ENCODE measurements at places on chromosomes 3 and 15. TPM values are rescaled to one million over a fixed set of nuclear protein-coding genes. Genes with fewer than 3 reads are reported as not detected.

- no peak for DNase-seq
Observed at GRCh38 chr3:35523838-35524237, 115.5 kb upstream of the ARPP21 start.

DNA sequence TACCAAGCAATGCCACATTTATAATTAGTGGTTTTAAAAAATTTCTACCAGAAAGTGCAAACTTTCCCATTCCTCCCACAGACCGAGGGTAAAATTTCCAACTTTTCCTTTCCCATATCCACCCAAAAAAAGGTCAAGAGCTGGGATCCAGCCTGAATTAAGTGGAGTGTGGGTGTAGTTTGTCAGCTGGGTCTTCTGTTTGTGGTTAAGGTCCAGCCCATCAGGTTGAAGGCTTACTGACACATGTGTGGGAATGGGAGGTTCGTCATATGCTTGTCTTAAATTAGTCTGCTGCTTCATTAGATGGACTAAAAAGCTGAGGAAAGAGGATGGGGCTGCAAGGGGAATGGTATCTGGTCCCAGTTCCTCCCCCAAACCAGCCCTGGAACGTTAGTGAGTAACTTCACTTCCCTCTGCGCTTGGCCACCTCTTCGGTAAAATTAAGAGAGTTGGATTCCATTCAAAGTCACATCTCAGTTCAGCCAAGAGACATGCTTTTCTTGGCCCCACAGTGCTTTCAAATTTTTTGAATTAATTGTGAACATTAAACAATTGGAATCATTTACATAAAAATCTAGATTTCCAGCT is 59.0 kb upstream of the PLCL2 start:
- DNase-seq, result no peak

DNA sequence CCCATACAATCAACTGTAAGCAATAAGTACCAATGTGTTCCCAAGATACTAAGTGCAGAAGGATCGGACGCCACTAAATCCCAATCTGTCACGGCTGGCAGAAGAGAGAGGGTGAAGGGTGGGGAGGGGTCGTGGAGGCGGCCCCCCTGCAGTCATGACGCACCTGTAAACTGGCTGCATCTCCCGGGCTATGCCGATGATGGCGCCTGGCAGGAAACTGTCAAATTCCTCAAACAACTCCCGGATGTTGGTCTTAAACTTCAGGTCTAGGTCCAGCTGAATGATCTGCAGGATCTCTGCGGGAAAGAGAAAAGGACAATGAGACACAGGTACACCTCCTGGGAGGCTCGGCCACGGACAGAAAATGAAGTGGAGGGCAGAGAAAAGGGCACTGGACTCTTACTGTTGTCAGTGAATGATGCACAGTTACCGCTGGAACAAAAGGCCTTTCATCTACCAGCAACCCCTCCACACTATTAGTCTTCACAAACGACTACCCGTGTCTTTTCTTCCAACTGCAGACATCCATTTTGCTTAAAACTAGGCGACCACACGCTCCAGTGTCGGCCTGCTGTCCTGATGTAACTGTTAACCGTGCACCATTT is 114.6 kb downstream of the XXYLT1 start:
- DNase-seq, result no peak

The ABHD17C gene
- 30.9 TPM for polyA plus RNA-seq

The SIDT1 gene
- polyA plus RNA-seq, result 2.1 TPM
